ENCODE measurements at places on chromosomes 6 and 20.

DNA sequence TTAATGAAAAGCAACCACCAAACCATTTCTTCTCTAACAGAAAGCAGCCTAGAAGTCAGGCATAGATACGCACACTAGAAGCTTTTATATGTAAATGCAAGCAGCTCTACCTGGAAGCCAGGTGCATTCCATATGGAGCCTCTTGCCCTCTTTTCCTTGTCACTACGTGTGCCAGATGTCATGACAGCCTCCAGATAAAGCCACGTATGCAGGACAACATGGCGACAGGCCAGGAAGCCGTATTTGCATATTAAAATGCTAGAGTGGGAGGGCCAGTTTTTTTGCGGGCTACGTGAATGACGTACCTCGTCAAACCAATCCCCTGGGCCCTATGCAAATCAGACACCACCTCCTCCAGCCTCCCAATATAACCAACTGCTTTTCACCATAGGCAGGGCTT, 308.1 kb upstream of the SPTLC3 start:
- peak; percentile 98 for DNase-seq

DNA sequence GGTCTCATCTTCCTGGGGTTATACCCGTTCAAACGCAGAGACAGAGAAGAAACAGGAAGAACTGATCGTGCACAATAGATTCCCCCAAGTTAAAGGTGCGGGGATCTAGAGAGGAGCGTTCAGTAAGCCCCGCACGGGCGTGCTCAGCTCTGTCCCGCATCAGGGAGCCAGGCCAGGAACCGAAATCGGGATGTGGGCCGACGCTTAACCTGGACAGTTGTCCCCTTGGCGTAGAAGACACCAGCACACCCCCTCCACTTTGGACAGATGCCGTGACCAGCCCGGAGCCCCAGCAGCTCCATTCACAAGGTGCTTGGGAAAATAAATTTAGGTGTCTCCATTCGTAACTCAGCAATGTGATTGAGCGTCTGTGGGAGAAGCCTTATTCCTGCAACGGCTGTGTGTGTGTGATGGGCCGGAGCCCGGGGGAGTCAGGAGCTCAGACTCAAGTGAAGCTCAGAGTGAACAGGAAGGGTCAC, 24.0 kb upstream of the GATA5 start:
- no peak for DNase-seq

DNA sequence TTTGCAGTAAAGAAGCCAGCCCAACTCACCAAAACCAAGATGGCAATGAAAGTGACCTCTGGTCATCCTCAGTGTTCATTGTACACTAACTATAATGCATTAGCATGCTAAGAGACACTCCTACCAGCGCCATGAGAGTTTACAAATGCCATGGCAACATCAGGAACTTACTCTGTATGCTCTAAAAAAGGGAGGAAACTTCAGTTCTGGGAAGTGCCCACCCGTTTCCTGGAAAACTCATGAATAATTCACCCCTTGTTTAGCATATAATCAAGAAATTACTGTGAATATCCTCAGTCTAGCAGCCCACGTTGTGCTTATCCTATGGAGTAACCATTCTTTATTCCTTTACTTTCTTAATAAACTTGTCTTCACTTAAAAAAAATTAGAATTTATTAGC, 19.4 kb upstream of the TRERF1 start:
- DNase-seq, result no peak

DNA sequence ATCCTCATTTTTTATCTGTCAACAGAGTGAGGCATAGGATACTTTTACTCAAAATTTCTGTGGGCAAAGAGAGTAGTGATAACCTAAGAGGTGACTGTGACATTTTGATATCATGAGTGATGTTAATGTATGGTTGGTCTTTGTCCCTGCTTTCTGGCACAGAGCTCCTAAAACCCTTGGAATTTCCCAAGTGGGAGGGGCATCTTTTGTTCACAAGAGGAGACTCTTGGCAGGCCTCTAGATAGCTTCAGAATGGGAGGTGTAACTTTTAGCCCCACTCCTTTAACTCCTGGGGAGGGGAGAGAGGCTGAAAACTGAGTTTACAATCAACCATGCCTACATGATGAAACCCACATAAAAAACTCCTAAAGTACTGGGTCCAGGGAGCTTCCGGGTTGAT, 527.8 kb downstream of the RFPL4B start:
- no peak for DNase-seq

DNA sequence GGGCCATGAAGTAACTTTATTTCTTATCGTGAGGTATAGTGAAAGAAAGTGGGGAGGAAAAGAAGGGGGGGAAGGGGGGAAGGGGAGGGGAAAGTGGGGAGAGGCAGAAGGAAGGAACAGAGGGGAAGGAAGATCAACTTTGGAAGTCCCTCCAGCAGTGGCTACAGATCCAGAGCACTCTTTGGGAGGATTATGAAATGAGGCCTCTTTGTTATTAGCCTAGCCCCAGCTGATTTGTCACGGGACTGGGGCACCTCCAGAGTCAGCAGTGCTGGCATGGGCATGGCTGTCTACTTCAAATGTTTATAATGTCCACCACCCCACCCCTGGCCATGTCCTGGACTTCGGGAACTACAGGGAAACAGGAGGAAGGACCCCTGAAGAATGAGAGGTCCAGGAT, 7.6 kb downstream of the MOCS1 start:
- no peak for DNase-seq

GRCh38 chr6:11366934-11367637, 134.6 kb upstream of the NEDD9 start:
- no peak for DNase-seq
